ENCODE measurements at places on chromosomes 7 and 10.

DNA sequence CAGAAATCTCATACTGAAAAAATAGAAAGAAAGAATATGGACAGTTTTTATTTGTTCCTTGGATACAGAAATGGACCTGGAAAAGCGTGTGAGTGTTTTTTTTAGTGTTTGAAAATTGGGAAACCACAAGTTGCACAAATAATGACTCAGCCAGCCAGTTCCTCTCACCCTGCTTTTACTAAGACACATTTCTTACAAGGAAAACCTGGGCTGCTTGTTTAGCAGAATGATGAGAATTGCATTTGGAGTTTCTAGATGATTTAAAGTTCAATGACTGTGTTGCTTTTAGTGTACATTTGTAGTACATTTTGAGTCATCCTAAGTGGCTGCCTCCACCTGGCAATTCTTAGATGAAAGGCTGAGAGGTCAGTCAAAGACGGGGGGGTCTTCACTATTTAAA, 218.7 kb downstream of the ABCA13 start:
- no peak for DNase-seq

DNA sequence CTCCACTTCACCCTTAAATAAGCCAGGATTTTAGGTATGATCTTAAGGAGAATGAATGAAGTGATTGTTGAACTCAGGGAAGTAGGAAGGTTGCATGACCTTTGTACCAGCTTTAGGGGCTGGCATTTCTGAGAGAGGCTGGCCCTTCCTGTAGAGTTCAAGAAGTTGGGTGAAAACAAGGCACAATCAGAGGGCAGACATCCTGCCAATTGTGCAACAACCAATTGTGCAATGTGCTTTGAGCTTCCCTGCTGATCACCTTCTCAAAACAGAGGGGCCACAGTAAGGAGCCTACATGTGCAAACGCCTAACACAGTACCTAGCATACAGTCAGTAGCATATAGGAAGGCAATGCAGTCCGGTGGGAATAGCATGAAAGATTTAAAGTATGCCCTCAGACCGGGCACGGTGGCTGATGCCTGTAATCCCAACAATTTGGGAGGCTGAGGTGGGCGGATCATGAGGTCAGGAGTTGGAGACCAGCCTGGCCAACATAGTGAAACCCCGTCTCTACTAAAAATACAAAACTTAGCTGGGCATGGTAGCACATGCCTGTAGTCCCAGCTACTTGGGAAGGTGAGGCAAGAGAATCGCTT, 5.4 kb downstream of the CPVL start:
- no peak for DNase-seq

GRCh38 chr7:45659496-45660139, 85.5 kb downstream of the ADCY1 start:
- no peak for DNase-seq

DNA sequence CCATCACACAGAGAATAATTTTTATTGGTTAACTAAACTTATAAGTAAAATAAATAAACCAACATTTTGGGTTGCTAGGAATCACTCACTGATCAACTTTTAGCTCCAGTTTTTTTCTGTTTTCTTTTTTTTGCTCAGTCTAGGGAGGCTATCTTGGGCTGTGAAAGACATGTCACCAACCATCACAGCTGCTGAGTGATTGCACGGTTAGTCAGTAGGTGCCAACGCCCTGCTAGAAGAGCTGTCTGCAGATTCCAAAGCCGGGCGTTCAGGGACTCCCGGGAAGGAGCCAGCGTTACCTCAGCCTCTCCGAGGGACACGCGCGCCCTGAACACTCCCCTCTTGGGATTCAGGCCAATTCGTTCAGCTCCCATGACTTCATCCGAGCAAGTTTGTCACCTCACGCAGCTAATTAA, 604 bp upstream of the STAM start:
- no peak for DNase-seq

DNA sequence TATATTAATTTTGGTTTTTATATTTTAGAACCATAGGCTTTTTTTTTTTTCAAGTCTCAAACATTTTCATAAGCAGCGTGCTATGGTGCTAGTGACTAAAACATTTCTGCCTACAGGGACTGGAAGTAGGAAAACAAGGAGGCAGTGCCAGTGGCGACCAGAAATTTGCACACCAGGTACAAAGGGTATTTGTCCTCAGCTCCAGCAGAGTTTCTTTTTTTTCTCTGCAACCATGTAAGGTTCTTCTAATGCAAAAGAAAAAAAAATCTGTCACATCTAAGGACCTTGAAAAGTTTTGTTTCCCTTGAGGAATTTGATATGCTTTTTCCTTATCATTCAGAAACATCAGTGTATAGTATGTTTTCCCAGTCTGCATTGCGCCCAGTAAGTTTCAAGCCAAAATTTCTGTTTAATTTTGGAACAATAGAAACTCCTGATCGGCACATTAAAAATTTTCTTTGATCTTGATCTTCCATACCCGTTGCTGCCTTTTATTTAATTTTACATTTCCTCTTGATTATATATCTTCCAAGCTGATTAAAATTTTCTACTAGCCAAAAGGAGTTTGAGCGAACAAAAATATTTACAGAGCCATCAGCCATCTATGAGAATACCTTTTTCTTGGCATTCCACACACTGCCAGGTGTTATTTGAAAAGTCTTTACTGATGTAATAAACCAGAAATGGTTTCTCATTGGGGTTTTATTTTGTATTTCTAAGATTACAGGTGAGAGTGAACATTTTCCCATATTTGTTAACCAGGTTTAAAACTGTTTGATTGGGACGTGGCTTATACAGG, 956 bp upstream of the KLHDC10 start:
- DNase-seq = no peak

DNA sequence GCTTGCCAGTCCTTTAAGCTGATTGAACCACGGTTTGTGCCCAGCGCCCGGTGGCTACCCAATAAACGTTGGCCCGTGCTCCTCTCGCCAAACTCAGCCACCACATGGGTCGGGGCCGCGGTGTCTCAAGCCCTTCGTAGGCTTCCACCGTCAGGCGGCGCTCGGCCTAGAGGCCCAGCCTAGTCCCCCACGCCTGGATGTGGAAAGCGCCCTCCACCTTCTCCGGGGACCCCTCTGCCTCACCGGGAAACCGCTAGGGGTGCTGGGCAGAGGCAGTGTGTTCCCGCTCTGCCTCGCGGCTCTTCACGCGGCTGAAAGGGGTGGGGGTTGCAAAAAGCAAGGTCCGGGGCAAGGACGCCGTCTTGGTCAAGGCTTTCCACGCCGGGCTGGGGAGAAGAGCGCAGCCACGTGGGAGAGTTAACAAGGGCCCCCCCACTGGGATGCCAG, 29.8 kb downstream of the LEP start:
- DNase-seq = no peak

GRCh38 chr10:78162853-78163252, 129.2 kb downstream of the RPS24 start:
- no peak for DNase-seq

All from left lung (tissue), 14 donors.